Spleen (tissue), 13 donors: ENCODE measurements at places on chromosomes 2 and 18. TPM values are rescaled to one million over a fixed set of nuclear protein-coding genes. Genes with fewer than 3 reads are reported as not detected.

DNA sequence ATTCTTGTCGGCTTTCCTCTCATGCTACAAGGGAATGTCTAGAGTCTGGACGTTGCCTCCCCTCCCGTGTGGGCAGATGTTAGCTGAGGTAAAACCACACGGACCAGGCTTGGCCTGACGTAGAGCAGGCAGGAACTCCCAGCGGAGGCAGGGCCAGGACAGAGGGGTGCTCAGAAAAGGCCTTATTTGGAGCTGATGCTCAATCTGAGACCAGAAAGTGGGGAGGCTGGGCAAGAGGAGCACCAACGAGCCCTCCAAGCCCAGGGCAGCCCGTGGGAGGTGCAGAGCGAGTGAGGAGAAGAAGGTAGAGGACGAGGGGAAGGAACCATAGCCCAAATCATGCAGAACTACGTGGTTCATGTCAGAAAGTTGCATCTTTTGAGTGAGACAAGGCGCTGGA lies 9.0 kb downstream of the TEX51 start:
- peak; percentile 66 for DNase-seq

DNA sequence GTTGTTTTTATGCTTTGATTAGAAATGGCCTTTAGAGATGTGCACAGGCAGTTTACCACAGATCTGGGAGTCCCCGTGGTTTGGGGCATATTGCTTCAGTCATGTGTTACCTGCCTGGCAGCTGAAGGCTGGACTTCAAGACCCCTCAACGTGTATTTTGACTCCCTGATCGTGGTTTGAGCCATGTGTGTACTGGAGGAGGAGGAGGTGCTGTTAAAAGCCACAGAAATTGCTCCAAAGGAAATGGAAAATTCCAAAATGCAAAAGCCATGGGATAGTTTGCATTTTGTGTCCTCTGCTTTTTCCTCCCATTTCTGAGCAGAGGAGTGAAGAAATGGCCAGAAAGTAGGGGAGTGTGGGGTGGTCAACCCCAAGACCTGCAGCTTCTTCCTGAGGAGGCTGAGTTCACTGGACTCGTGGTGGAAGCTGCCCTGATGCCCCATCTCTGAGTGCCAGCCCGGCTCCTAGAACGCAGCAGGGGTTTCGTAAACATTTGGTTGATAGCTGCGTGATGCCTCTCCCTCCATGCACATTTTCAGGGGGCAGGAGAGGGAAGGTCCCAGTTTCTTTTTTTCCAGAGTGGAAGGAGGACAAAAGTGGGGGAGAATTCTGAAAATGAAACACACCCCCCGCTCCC lies 45.7 kb downstream of the ITGB1BP1 start:
- no peak for DNase-seq

DNA sequence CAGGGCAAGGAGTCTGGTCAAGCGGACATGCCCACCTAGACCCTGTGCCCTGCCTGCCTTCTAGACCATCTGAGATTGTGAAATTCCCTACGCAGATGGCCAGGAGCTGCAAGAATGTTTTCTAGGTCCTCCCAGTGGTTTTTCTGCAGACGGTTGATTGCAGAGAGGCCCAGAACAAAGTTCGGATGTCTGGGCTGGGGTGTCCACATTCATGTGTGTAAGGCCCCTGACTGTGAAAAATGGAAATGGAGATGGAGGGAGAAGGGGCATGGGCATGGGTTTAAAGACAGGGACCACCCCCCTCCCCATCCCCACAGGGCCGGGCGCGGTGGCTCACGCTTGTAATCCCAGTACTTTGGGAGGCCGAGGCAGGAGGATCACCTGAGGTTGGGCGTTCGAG lies 11.8 kb downstream of the ARHGAP25 start:
- DNase-seq, result no peak

DNA sequence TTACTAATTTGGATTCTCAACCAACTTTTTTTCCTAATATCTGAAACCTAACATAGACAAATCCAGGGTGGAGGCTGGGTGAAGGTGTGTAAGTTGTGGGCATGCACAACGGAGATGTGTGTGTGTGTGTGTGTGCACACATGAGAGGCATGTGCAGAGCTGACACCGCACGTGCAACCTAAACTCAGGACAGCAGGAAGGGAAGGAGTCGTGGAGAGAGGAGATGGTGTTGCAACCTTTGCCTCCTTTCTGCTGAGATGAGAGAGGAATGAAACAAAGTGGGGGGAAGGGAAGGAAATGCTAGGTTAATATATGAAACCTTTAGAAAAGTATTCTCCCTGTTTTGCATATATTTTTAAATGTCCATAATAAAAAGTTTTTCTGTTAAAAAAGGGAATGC lies 64.7 kb downstream of the KCTD1 start:
- no peak for DNase-seq

DNA sequence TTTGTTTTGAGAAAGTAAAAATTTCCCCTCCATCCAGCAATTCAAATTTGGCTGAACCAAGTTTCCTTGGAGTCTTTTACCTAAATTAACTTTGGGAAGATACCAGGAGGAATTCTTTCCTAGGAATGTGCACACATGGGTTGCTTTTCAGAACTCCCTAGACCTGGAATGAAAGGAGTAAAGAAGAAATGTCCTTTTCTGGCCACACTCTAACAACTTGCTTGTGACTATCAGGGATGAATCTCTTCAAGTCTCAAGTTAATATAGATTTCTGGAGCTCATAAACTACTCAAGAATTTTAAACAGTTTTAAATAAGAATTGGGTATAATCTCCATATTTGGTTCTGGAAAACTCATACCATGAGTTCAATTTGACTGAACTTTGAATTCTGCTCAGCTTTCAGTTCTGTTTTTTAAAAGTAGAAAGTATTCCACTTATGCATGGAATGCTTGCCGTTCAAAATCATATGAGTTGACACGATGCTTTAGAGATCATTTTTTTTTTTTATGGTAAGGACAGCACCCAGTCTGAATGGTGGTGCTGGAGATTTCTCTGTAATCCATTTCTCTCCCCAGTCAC lies 7.7 kb downstream of the RASGRP3 start:
- DNase-seq, result no peak

GRCh38 chr2:154447727-154448418 lies 250.6 kb upstream of the KCNJ3 start:
- no peak for DNase-seq

- DNase-seq, result no peak
These were observed 217.1 kb downstream of the AGAP1 start for GRCh38 chr2:235710933-235711332.

GRCh38 chr2:61117534-61117933 lies 44.5 kb upstream of the C2orf74 start:
- DNase-seq, result no peak

- DNase-seq, result no peak
These were observed 273.7 kb upstream of the PKDCC start for GRCh38 chr2:41774011-41774605.

- peak; percentile 61 for DNase-seq
These were observed 25.0 kb downstream of the FAM178B start for GRCh38 chr2:96961210-96961950.

DNA sequence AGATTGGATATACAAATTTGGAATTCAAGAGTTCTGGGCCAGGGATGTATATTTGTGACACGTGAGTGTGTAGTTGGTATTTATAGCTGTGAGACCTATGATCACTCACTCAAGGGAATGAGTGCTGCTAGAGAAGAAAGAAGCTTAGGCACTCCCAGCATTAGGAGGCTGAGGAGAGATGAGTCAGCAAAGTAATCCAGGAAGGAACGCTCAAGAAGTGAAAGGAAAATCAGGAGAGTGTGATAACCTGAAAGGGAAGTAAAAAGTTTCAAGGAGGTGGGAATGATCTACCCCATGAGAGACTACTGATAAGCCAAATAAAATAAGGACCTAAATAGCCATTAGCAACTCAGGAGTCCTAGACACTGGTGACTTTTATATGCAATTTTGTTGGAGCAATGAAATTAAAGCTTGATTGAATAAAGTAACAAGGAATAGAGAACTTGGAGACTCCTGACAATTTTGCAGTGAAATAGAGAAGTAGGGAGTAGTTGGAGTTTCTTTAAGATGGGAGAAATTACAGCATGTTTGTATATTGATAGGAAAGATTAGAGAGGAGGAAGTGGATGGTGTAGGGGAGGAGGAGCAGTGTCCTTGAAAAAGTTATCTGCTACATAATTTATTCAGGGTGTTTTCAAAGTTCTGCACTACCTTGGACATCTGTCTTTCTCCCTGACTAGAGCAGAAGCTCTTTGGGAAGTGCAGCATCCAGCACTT lies 89.9 kb downstream of the UBE2E3 start:
- DNase-seq, result no peak

- no peak for DNase-seq
These were observed 1.5 kb upstream of the CERKL start for GRCh38 chr2:181658444-181658843.

DNA sequence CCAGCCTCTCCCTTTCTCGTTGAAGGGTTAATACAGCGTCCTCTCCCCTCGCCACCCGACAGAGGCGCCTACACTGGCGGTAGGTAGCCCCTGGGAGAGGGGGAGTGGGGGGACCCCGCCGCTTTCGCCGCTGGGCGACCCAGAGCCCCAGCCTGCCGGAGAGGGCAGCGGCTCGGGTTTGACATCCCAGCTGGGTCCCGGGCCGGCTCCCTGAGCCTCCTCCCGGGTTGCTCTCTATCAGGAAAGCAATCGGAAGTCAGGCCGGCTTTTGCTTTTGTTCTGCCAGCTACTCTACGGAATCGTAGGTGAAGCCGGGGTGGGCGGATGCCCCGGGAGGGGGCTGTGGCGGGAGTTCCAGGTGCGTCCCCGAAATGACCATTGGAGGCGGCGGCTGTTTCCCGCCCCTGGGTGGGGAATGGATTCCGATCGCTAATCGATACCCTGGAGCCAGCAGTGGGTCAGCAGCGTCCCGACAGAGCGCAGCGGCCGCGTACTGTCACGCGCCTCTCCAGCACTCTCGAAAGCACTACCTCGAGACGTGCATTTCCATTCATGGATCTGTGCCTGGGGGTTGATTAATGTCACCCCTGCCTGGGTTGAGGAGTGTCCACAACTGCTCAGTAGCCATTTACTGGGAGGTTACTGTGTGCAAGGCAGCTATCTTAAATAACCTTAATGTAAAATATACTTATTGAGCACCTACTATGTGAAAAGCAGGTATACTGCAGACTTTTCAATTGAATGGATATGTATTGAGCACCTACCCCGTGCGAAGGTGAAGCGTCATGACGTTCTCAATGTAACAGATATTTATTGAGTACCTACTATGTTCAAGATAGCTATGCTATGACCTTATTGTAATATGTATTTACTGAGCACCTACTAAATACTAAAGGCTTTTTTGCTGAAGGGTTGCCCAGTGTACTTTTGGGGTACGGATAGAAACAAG lies 1.1 kb downstream of the MAPK4 start:
- DNase-seq, result no peak

GRCh38 chr2:28623582-28624405 lies 127.8 kb upstream of the PPP1CB start:
- DNase-seq, result peak; percentile 27

DNA sequence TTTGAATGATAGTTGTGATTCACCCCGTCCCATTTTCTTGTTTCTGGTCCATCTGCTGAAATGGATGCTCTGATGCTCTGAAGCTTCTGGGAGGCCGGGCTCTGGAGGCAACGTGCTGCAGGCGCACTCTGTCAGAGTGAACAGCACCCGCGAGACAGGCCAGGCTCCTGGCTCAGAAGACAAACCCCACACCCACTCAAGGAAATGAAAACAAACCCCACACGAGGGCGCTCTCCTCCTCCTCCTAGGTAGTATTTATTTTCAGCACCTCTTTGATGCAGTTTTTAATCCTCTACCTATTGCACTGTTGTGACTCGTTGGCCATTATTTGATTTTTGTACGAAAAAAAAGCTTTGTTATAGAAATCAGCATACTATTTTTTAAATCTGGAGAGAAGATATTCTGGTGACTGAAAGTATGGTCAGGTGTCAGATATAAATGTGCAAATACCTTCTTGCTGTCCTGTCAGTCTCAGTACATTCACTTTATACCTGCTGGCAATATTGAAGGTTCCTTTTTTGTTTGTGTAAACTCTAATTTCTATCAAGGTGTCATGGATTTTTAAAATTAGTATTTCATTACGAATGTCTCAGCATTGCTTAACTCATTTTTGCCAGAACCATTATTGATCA lies 10.3 kb upstream of the CHST10 start:
- no peak for DNase-seq

DNA sequence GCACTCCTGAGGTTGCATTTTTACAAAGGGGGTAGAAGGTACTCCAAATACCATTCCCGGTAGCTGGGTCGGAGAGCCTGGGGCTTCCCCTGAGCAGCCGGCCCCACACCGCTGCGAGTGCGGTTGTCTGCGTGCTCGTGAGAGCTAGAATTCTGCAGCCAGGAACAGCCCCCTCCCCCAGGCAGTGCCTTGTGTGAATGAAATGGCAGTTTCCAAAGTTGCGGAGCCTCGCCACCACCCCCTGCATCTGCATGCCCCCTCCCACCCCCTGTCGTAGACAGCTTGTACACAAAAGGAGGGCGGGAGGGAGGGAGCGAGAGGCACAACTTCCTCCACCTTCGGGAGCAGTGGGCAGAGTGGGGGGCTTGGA lies 1.1 kb downstream of the MYCN start:
- no peak for DNase-seq

GRCh38 chr2:68931799-68932198 lies 20.9 kb downstream of the GKN2 start:
- no peak for DNase-seq

DNA sequence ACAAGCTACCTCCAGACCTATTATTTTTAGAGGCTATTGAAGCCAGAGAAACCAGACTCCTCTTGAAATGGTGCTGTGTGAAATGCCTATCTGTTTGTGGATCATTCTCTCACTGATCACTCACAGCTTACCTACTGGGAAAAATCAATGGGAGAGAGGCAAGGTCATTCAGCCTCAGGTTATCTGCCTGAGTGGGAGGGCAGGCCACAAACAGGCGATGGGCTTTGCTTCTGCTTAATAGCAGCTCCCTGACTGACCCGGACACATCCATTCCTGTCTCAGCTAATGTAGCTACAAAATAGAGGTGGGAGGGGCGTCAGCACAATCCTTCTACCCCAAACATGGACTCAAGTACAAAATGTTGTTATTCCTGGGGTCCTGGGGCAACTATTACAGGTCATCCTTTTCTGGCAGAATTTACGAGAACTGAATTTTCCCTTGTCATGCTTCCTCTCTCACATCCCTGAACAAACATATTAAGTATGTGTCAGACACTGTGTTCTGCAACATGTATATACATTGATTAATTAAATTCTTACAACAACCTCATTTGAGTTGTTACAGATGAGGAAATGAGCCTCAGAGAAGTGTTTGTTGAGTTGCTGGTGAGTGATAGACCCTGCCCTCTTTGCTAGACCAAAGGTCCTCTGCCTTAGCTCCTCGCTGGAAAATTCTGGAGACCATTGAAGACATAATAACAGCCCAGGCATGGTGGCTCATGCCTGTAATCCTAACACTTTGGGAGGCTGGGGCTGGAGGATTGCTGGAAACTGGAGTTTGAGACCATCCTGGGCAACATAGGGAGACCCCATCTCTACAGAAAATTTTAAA lies 60.5 kb downstream of the CDK15 start:
- DNase-seq, result no peak

The POTEI gene
- not detected for polyA plus RNA-seq

The LOXHD1 gene
- polyA plus RNA-seq, result 0.09 TPM

The MAP3K2 gene
- 6.5 TPM for polyA plus RNA-seq

The ELOA2 gene
- polyA plus RNA-seq, result not detected

The CRYGD gene
- not detected for polyA plus RNA-seq

The ZC3H6 gene
- 2.8 TPM for polyA plus RNA-seq

The TRIP12 gene
- 18.1 TPM for polyA plus RNA-seq
